ENCODE measurements at places on chromosomes 6 and 20. TPM values are rescaled to one million over a fixed set of nuclear protein-coding genes. Genes with fewer than 3 reads are reported as not detected.

The DOK5 gene
- total RNA-seq: not detected

The RBM24 gene
- not detected for total RNA-seq

The RIN2 gene
- total RNA-seq: 0.32 TPM

The RIPPLY2 gene
- total RNA-seq: not detected

The SLC35B3 gene
- total RNA-seq: 14.6 TPM

- no peaks in the 10 kb centered on the region for H3K27me3 ChIP-seq
- no peak overlapping the region for H3K27ac ChIP-seq
- no peak overlapping the region for H3K4me3 ChIP-seq
Measured at GRCh38 chr6:15378866-15379265, 133.0 kb downstream of the JARID2 start.

DNA sequence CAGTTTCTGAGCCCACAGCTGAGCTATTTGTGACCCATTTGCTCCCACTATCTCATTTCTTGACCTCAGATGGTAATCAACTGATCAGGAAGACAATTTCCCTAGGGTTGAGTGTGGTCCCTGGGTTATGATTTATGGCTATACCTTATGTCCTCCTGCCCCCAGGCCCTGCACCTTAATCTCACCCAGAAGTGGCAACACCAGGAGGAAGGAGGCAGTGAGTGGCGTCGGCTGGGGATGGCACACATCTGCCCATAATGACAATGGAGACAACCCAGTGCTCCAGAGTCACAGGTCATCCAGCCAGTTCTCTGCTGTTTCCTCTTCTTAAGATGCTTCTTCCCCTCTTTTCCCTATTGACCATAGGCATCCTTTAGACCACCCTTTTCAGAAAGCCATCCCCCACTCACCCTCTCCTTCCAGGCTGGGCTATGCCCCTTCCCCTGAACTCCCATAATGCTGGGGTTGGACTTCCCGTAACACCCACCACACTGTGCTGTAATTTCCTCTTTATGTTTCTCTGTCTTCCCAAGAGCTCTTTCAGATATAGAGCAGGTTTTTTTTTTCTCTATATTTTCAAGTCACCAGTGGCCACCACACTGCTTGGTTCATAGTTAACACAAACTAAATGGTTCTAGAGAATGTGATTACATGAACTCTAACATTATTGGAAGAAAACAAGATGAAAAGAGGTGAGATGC, 8.0 kb downstream of the TRIM10 start:
- H3K4me1 ChIP-seq: no peaks in the 10 kb centered on the region
- H3K4me3 ChIP-seq: no peak overlapping the region
- peaks cover 23% of the 10 kb centered on the region for H3K27me3 ChIP-seq

GRCh38 chr6:90227213-90227612, 69.4 kb downstream of the BACH2 start:
- H3K27me3 ChIP-seq: no peaks in the 10 kb centered on the region
- no peak for DNase-seq

DNA sequence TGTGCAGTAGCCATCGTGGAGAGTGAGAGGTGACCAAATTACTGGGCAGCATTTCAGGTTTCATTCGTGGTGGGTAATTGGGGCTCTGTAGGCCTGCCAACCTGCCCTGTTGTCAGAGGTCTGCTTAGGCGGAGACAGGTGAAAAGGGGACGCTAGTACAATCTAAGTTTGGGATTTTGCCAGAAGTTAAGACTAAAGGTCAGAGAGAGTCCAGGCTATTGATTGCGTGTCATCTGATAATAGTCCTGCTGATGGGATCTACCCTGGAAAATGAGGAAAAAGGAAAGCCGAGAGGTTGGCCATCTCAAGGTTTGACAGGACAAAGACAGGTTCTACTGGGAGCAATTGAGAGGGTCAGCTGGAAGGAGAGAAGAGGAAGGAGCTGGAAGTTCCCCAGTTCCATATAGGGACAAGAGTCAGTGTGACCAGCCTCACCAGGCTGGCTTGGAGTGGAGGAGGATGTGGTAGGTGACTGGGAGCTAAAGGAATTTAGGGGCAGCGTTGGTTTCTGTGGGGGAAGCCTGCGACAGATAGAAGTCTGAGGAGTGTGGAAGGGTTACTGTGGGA, 10.9 kb downstream of the ARFGEF2 start:
- DNase-seq: no peak
- no peak overlapping the region for H3K4me3 ChIP-seq
- no peaks in the 10 kb centered on the region for H3K4me1 ChIP-seq
- H3K36me3 ChIP-seq: peaks cover 11% of the 10 kb centered on the region
- H3K27ac ChIP-seq: no peak overlapping the region

GRCh38 chr20:39660226-39660625, 698.1 kb downstream of the DHX35 start:
- H3K27ac ChIP-seq: no peak overlapping the region
- no peaks in the 10 kb centered on the region for H3K27me3 ChIP-seq
- no peak for DNase-seq

GRCh38 chr6:3920321-3920720, 71.1 kb downstream of the FAM50B start:
- no peaks in the 10 kb centered on the region for H3K4me1 ChIP-seq
- no peak overlapping the region for H3K4me3 ChIP-seq
- DNase-seq: no peak
- H3K27me3 ChIP-seq: no peaks in the 10 kb centered on the region
- no peak overlapping the region for H3K27ac ChIP-seq

DNA sequence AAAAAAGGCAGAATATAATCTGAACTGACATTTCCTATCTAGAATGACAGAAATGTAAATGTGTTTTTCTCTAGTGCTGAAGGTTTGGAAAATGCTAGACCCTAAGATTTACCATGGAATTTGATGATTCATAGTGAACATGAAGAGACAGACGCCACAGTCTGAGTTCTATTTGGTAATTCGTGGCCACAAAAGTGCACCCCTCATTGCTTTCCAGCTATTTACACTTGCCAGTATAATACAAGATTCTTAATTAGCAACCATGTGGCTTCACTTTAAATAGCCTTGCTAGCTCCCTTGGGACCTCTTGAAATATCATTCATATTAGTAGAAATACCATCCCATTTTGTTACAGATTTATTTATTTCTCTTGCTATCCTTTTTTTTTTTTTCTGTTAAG, 636.8 kb downstream of the PRKN start:
- no peak overlapping the region for H3K27ac ChIP-seq
- DNase-seq: no peak
- no peaks in the 10 kb centered on the region for H3K36me3 ChIP-seq
- H3K4me3 ChIP-seq: no peak overlapping the region
- no peaks in the 10 kb centered on the region for H3K4me1 ChIP-seq

- H3K36me3 ChIP-seq: no peaks in the 10 kb centered on the region
- H3K4me1 ChIP-seq: no peaks in the 10 kb centered on the region
- no peak overlapping the region for H3K27ac ChIP-seq
- H3K27me3 ChIP-seq: no peaks in the 10 kb centered on the region
- no peak overlapping the region for H3K4me3 ChIP-seq
- DNase-seq: no peak
Measured at GRCh38 chr20:60424267-60424902, 466.2 kb downstream of the CDH26 start.

DNA sequence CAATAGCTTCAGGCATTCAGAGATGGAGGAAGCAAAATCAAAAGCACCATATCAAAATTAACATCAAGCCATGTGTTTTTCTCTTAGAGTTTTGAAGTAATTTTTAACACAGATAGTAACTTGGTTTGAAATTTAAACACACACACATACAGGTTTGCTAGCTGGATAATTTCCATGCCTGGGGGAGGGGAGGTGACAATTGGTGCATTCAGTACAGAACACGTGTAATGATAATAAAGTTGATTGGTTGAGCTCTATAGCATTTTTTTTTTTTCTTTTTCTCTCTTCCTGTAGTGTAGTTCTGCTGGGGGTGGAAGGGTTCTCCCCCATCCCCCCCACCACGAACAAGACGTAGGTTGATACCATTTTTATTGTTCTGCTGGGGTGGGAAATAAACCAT, 564.8 kb downstream of the LMBRD1 start:
- H3K4me3 ChIP-seq: no peak overlapping the region
- H3K4me1 ChIP-seq: no peaks in the 10 kb centered on the region
- H3K36me3 ChIP-seq: no peaks in the 10 kb centered on the region
- no peaks in the 10 kb centered on the region for H3K27me3 ChIP-seq
- H3K27ac ChIP-seq: no peak overlapping the region

DNA sequence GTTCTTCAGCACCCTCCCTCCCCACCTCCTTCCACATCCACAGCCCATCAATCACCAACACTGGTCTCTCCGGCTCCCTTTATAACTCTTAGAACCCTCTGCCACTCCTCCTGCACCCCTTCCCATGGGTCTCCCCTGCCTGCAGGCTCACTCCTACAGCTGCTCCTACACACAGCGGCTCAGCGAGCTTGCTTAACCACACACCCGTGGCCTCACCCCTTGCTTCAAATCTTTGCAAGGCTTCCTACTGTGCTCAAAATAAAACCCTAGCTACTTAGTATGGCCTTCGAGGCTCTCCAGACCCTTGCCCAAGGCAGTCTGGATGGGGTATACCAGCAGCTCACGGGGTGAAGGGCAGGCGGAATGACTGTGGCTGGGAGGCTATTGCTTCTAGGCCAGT, 63.7 kb downstream of the JPH2 start:
- H3K36me3 ChIP-seq: no peaks in the 10 kb centered on the region
- H3K27ac ChIP-seq: no peak overlapping the region
- no peaks in the 10 kb centered on the region for H3K27me3 ChIP-seq
- no peak for DNase-seq
- H3K4me1 ChIP-seq: no peaks in the 10 kb centered on the region
- no peak overlapping the region for H3K4me3 ChIP-seq

DNA sequence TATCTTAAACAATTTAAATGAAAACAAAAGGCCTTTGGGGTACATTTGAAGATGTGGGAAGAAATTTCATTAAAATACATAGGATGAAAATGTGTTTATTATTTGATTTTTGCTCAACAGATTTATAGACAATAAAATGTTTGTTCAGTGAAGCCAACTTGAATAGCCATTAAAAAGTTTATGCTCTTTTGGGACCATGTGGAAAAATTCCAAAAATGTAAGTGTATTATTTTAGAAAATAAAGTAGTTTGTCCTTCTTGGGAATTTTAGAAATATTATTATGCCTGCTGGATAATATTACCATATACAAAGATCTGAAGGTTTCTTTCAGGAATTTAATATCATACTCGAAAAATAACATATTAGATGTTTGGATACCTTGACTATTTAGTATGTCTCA, 131.3 kb downstream of the EPM2A start:
- H3K27me3 ChIP-seq: no peaks in the 10 kb centered on the region
- H3K36me3 ChIP-seq: no peaks in the 10 kb centered on the region
- no peak overlapping the region for H3K4me3 ChIP-seq
- H3K27ac ChIP-seq: no peak overlapping the region

GRCh38 chr6:121435444-121436069, at the start of gene GJA1:
TSS of gene GJA1 (plus strand) at chr6:121435646. CDS start at chr6:121446848, 11,202 bp downstream.
- H3K36me3 ChIP-seq: no peaks in the 10 kb centered on the region
- H3K4me3 ChIP-seq: peak within 1 kb of the TSS; percentile 48
- H3K4me1 ChIP-seq: peaks cover 22% of the 10 kb centered on the region
- peaks cover 21% of the 10 kb centered on the region for H3K27me3 ChIP-seq
- no peak for DNase-seq
- H3K27ac ChIP-seq: no peak within 1 kb of the TSS

GRCh38 chr6:70415660-70416059, 2.4 kb downstream of the FAM135A start:
- H3K4me3 ChIP-seq: no peak overlapping the region
- no peaks in the 10 kb centered on the region for H3K27me3 ChIP-seq
- H3K4me1 ChIP-seq: peaks cover 17% of the 10 kb centered on the region
- H3K27ac ChIP-seq: no peak overlapping the region

DNA sequence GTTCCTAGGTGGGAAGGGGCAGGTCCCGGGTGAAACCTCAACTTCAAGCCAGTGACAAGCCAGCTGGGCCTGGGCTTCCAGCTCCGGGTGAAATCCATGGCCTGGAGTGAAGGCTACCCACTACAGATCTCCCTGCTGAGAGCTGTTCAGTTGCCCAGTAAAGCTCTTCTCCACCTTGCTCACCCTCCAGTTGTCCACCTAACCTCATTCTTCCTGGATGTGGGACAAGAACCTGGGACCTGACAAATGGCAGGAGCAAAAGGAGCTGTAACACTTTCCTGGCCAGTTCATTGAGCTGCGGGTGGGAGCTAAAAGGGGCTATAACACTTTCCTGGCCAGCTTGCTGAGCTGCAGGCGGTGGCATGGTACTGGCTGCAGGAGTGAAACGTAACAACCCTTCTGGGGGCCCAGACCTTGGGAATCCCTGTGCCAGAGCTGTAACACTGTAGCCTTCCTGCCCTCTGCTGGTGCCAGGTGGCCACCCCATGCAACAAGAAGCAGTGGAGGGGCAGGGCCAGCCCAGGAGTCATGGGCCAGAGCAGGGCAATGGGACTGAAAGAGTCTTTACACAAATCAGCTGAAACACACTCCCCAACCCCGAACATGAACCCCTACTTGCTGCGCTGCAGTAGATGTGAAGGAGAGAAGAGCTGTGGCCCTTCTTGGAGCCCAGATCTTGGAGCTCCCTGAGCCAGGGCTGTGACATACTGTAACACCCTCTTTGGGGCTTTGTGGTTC, 3.6 kb upstream of the HINT3 start:
- no peaks in the 10 kb centered on the region for H3K36me3 ChIP-seq
- no peak overlapping the region for H3K27ac ChIP-seq
- no peak overlapping the region for H3K4me3 ChIP-seq
- peaks cover 11% of the 10 kb centered on the region for H3K4me1 ChIP-seq

DNA sequence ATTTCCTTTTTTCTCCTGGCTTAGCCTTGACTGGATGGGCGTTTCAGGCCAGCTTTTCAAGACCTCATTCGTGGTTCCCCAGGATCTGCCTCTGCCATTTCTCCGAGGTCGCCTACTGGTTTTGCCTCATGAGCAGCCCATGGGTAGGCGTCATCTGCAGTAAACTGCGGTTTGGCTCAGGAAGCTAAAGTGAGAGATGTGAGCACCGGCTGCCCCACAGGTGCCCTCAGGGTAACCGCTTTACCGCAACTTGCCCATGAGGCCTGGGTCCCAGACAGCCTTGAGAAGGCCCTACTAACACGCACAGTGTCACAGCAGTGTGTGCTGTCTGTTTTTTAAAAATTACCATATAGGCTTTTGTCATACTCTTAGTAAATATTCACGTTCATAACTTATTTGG, 53.4 kb upstream of the TBXT start:
- H3K4me1 ChIP-seq: no peaks in the 10 kb centered on the region
- DNase-seq: no peak
- no peaks in the 10 kb centered on the region for H3K36me3 ChIP-seq
- H3K27me3 ChIP-seq: no peaks in the 10 kb centered on the region
- H3K4me3 ChIP-seq: no peak overlapping the region
- no peak overlapping the region for H3K27ac ChIP-seq

GRCh38 chr6:15569035-15569995, 93.5 kb downstream of the DTNBP1 start:
- no peaks in the 10 kb centered on the region for H3K27me3 ChIP-seq
- no peak overlapping the region for H3K27ac ChIP-seq
- no peak overlapping the region for H3K4me3 ChIP-seq
- H3K36me3 ChIP-seq: peaks cover 10% of the 10 kb centered on the region
- no peak for DNase-seq
